DMS79 (cell line): ENCODE measurements at places on chromosomes 5 and 9.

- no peak for DNase-seq
Observed at GRCh38 chr5:87138091-87138805, 129.4 kb upstream of the RASA1 start.

- no peak for DNase-seq
Observed at GRCh38 chr5:179198825-179199224, 138.7 kb downstream of the ZNF354C start.

DNA sequence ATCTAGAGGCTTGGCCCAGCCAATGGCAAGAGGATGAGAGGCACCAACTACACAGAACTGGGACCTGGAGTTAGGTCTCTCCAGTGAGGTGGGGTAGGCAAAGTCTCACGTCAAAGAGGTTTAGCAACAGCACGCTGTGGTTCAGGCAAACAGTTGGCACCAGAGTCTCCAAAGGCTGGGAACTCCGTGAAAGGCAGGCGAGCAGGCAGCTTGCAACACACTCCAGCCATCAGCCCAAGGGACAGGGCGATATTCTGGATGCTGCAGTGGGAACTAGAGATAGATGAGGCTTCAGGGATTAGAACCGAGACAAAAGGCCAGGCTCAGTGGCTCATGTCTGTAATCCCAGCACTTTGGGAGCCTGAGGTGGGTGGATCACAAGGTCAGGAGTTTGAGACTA is 129.1 kb downstream of the PDZD2 start:
- no peak for DNase-seq

DNA sequence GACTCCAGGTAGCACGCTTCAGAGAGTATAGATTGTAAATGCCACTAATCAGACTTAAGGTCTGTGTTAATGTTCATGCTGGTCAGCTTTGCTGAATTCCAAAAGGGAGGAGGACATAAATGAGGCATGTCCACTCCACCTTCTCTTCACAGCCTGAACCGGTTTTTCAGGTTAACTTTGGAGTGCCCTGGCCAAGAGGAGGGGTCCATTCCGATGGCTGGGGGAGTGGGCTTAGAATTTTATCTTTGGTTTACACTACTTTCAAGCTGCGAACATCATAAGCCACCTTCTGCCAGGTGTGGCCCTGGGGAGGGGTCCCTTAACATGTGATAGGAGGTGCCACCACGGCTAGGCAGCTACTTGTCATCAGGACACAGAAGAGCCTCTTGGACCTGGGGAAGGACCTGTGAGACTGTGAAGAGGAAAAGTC is 24.2 kb downstream of the ABO start:
- peak; percentile 83 for DNase-seq

DNA sequence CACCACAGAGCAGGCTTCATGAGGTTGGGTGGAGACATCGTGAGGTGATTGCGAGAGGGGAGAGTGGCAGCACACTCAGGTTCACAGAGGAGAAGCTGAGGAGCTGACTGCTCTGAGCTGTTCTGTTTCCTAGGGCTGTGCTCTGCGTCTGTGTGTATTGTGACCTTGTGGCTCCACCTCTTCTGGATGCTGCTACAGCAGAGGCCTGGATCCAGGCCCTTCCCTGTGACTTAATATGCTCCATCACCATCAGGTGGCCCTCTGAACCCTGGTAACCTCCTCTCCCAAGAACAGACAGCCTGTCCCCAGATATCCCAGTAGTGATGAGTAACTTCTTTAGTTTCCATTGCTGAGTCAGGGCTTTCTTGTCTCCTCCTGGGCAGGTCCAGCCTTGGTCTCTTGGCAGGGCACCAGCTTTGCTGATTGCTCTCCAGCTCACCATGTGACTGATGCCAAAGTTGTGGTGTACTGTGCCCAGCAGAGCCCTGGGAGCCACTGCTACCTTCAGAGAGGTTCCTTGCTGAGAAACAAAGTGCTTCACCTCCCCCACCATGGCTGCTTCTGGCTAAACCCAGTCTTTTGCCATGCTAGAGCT is 212.8 kb upstream of the CHD1 start:
- no peak for DNase-seq

- DNase-seq: peak; percentile 33
Observed at GRCh38 chr5:141732417-141732816, 50.4 kb upstream of the ARAP3 start.

- DNase-seq: no peak
Observed at GRCh38 chr5:31982621-31983020, 191.5 kb downstream of the GOLPH3 start.

GRCh38 chr9:24582146-24583126 is 36.7 kb upstream of the IZUMO3 start:
- DNase-seq: no peak

DNA sequence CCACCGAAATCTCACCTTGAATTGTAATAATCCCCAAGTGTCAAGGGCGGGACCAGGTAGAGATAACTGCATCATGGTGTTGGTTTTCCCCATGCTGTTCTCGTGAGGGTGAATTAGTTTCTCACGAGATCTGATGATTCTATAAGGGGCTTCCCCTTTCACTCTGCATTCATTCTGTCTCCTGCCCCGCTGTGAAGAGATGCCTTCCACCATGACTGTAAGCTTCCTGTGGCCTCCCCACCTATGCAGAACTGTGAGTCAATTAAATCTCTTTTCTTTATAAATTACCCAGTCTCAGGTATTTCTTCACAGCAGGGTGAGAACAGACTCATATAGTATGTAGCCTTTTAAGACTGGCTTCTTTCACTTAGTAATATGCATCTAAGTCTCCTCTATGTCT is 128.1 kb upstream of the NR5A1 start:
- DNase-seq: no peak

GRCh38 chr5:156361436-156362109 is 34.6 kb downstream of the SGCD start:
- DNase-seq: no peak

DNA sequence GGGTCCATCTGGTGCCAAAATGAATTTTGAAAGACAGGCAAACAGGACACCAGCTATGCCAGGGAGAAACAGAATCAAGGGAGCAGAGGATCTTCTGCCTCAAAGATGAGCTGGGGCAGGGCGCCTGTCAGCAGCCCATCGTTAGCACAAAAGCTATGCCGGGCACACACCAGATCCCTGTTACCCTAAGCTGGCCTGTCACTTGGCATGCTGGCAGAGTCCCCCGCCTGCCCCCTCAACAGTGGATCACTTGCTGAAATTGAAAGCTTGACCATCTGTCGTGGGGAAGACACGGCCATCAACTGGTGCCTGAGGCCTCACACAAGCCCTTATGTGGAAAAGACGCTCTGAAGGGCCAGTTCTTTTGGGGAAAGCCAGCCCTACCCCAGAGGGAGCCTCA is 256.4 kb downstream of the EBF1 start:
- DNase-seq: no peak

- no peak for DNase-seq
Observed at GRCh38 chr5:7446913-7447312, 51.0 kb downstream of the ADCY2 start.

GRCh38 chr9:117284414-117284813 is 130.4 kb downstream of the ASTN2 start:
- no peak for DNase-seq

DNA sequence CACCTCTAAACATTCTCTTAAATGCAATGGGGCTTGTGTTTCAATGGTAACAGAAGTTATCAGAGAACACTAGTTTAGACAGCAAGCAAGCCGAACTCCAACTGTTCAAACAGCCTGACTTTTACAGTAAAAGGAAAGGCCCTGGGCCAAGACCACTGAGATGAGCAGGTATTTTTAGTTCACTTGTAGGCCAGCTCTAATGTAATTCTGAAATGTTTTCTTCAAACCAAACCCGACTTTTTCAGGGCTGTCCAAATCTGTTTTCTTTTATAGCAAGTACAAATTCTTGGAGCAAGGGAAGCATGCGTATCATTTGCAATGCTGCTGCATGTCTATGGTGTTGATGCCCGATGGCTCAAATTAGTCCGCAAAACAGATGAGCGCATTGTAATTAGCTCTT is 192.9 kb downstream of the SLF1 start:
- DNase-seq: no peak

DNA sequence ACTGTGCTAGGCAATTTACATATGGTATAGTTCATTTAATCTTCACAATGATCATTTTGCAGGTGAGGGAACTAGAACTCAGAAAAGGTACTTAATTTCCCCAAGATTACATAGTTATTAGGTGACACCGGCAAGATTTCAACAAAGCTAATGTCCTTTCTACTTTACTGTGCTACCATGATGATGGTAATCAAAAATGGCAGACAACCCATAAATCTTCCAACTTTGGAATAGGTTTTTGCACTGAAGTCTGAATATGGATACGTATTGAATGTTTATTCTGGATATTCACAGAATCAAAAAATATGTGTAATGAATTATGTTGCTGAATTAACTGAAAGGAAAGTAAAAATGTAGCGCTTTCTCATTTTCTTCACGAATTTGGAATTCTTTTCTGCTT is 13.8 kb downstream of the PDCD1LG2 start:
- no peak for DNase-seq

- peak; percentile 0 for DNase-seq
Observed at GRCh38 chr9:99807276-99807852, 14.3 kb upstream of the NR4A3 start.
